PC-3 (cell line): ENCODE measurements at places on chromosomes 7 and 10. TPM values are rescaled to one million over a fixed set of nuclear protein-coding genes. Genes with fewer than 3 reads are reported as not detected.

ELFN1 gene
- 0.69 and 0.75 TPM in 2 replicates for total RNA-seq

AGAP9 gene
- 5.6 and 7.1 TPM in 2 replicates for total RNA-seq

PNLIPRP3 gene
- total RNA-seq, result not detected in 2 replicates

RUFY2 gene
- 18.2 and 18.3 TPM in 2 replicates for total RNA-seq
